ENCODE measurements at places on chromosomes 12 and 14. TPM values are rescaled to one million over a fixed set of nuclear protein-coding genes. Genes with fewer than 3 reads are reported as not detected.
A peak's percentile ranks its signal among the peaks of the same experiment; 100 is the strongest.

GRCh38 chr12:77816196-77816595 is 14.5 kb upstream of the NAV3 start:
- DNase-seq, result no peak

DNA sequence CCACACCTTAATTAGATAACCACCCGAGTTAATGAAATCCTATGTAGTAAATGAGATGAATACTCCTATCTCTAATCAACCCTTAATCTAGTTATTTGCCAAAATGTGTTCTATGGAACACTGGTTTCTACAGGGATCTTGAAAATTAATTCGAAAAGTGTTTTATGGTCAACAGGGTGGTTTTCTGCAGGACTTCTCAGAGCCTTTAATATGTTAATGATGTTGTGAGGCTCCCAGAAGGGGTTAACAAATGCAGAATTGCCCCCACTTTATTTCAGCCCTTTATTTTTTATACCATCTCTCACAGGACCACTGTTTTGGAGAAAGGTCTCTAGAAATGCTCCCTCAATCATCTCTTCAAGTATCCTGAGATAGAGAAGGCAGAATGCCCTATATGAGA is 153.1 kb upstream of the RPH3A start:
- DNase-seq, result no peak

DNA sequence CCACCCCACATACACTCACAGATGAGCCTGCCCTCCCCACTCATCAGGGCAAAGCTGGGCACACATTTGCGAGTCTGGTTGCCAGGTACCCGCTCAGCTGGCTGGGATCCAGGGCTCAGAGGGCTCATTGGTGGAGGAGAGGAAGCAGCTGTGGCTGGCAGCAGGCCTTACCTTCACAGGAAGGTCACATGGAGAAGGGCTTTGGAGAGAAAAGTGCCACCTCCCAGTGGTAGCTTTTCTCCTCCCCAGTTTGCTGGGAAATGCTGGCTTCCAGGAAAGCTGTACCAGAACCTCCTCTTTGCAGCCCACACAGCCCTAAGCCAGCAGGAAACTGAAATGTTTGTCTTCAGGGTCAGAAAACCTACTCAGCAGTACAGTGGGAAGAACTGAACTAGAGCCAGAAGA is 55.6 kb downstream of the LGMN start:
- peak; percentile 92 for DNase-seq

- no peak for DNase-seq
These were observed 73.5 kb upstream of the ARHGAP5 start for GRCh38 chr14:32003585-32003984.

DNA sequence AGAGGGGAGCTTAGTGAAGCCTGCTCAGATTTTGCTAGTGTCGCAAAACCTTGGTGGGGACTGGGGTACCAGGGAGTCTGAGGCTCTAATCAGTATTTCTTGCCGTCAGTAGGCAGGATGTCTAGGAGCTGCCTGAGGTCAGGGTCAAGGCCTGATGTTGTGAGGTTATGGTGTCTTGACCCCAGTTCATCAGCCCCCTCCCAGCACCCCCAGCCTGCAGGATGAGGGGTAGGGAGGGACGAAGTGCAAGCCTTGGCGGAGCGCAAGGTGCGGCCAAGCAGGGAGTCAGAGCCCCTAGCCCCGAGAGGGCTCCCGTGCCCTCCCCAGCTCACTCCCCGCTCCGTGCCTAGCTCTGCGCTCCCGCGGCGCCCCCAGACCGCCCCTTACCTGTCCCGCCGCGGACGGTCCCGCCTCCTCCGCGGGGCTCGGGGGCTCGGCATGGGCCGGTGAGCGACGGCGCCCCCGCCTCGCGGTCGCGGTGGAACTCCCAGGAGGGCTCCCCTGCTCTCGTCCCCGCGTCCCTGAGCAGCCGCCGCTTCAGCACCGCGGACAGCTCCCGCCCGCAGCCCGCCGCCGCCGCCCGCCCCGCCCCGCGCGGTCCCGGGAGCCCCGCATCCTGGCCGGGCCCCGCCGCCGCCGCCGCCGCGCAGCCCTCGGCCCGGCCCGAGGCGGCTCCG is 347 bp downstream of the SYNDIG1L start:
- no peak for DNase-seq

DNA sequence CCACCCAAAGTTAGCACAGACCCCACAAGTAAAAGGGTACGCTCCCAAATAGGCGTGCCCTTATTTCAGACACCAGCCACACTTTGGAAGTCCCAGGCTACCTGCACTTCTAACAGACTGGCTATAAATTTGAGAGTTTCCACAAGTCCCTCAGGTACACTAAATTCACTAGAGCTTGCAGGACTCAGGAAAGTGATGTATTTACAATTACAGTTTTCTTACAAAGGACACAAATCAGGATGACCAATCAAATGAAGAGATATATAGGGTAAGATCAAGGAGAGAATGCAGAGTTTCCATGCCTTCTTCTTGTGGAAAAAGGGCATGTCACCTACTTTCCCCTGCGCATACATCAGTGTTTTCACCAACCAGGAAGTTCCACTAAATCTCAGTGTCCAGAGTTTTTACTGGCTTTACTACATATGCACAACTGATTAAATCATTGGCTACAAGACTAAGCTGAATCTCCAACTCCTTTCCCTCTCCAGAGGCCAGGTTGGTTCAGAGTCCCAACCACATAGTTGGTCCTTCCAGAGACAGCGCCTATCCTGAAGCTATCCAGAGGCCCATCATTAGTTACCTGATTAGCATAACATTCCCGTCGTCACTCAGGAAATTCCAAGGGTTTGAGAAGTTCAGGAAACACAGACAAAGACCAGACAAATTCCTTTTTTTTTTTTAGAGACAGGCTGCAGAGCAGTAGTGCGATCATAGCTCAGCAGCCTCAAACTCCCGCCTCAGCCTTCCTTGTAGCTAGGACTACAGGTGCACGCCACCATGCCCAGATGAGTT is 84.2 kb downstream of the DENND5B start:
- no peak for DNase-seq

Gene SLC38A1
- total RNA-seq, result 7.7 TPM

Gene CMA1
- total RNA-seq, result not detected

Gene NUBPL
- total RNA-seq, result 7.2 TPM
